NCI-H1048 (cell line): ENCODE measurements at places on chromosomes 12 and 14.

- DNase-seq: no peak
These were observed 537.6 kb upstream of the TMEM132C start for GRCh38 chr12:127729381-127729780.

DNA sequence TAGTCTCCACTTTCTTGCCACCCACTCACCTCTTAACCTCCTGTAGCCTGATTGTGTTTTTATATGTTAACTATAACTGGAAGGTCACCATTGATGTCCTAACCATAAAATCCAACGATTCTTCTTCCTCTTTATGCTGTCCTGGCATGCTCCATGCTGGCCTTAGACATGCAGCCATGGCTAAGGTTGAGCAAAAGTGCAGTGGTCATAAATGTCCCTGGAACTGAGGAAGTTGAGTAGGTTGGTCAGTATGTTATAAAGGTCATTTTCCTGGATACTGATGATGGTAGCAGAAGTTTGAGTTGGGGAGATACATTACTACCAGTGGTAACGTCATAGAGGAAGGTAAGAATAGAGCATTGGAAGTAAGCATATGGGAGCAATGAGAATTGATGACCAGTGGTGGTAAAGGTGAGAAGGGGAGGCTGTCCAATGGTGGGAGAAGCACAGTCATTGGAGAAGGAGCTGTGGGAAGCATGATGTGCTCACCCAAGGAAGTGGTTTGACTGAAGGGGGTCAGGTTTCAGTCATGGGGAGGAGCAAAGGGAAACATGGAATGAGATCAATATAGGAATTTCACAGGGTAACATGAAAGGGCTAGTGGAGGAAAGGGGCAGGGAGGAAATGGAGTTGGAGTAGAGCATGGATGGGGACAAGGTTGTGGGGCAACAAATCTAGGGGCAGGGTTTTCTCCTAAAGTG is 240.8 kb downstream of the DACT1 start:
- no peak for DNase-seq

DNA sequence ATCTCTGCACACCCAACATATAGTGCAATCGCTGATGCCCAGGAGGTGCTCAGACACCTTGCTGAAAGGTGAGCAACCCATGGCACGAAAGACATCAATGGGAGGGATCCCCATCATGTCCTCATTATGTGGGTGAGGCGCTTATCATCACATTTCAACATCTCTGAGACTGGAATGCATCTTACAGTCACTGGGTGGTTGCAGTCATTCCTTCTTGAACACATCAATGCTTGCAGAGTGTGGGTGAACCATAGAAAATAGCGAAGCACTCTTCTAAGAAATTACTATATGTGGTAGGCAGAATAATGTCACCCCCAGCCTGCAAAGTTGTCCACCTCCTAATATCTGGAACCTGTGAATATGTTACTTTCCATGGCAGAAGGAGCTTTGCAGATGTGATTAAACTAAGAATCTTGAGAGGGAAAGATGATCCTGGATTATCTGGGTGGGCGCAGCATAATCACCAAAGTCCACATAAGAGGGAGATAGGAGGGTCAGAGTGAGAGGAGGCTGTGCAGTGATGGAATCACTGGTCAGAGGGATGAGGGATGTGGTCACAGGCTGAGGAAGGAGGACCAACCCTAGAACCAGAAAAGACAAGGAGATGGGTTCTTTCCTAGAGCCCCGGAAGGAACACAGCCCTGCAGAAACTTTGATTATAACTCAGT is 51.2 kb downstream of the GLRX5 start:
- no peak for DNase-seq

DNA sequence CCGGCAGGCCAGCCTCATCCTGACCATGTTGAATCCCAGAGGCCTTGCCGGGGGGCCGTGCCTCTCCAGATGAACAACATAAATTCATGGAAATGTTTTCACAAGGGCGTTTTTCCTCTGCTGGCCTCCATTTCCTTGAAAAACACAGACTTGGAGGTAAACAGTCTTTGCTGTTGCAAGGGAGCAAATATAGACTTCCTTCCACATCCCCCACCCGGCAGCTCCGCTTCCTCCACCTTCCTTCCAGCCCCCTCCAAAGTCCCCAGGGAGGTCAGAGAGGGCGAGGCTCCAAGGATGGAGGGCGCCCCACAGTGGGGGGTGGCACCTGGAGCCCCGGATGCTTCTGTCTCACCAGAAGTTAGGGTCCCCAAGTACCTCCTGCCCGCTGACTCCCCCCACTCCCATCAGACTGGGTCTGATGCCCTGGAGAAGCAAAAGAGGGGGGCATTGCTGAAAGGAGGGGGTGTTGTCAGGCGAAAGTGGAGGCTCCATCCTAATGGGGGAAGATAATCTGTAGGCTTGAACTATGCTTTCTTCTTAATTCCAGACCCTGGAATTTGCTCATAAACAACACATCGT is 31.1 kb downstream of the CALM1 start:
- DNase-seq: no peak

DNA sequence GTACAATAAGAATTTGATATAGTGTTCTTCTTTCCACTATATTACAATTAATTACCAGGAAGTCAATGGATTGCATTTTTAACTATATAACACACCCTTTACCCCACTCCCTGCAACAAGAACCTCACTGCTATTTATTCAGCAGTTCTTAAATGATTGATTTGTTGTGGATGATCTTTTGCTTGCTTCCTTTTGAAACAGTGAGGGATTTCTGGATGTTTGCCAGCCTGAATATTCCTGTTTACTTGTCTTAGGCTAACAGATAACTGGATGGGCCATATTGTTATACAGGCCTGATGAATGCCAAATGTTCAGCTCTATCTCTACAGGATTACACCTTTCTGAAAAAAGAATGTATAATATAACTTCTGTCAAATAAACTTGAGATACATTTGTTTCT is 497.6 kb downstream of the APAF1 start:
- no peak for DNase-seq

DNA sequence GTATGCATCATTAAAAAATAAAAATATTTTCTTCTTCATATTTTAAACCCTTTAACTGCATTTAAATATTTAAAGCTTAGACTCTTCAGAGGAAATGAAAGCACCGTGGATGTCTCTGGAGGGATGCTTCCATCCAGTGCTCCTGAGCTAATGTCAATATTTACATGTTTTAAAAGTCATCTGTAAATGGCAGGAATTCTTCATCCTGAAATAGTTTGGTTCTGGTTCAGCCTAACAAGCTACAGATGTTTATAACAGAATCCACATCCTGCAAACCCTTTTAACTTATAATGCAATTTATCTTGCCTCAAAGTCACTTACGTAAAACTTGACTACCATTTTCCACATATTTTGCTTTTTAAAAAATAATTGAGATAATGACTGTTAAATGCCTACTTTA is 1207.3 kb downstream of the SLC16A7 start:
- DNase-seq: no peak

DNA sequence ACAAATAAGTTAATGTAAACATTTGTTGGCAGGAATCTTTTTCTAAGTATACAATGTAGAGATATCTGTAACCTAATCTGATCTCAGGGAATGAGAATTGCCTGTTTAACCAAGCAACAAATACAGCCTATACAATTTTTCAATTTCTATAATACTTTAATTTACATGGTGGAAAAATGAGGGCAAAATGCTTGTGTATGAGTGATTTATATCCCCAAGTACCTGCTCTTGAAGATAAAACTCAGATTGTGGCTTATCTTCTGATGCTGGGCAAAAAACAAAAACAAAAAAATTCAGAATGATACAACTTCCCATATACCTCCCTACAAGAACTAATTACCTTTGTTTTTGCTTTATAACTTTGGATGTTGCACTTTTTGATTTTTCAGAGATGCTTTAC is 2.2 kb downstream of the CNOT2 start:
- DNase-seq: no peak

GRCh38 chr12:64461634-64462414 is 9.9 kb downstream of the TBK1 start:
- no peak for DNase-seq

DNA sequence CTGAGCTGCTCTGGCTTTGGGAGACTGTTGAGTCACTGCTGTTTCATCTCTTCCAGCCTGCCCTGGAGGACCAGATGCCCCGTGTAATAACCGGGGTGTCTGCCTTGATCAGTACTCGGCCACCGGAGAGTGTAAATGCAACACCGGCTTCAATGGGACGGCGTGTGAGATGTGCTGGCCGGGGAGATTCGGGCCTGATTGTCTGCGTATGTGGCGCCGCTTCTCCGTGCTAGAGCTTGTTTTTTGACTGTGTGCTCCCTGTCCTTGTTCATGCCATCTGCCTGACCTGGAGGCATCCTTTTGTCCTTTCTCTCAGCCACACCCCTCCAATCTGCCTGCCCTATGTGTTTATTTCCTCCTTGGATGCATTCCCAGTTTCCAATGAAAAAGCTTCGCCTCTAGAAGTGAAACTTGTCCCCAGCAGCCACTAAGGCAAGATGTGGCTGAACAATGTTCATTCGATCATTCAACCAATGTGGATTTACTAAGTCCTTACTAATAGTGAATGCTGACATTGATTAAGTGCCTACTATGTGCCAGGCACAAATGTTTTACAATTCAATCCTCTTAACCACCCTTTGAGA is 98.6 kb downstream of the NT5DC3 start:
- no peak for DNase-seq

- DNase-seq: no peak
These were observed 13.9 kb upstream of the CCDC196 start for GRCh38 chr14:66472251-66472650.

DNA sequence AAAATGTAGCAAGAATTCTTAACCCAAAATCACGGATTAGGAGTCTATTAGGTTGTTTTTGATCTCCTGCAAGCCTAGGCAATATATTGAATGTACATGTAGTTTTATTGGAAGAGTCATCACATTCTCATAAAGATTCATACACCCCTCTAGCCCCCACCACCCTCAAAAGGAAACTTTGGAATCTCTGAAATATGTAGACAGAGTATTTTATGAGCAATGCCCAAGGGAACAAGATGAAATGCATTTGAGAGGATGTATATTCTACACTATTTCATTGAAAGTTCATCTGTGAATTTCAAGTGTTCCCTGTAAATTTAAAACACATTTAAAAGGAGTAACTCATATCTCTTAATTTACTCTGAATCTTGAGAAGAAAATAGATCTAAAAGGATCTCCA is 103.7 kb downstream of the SYT1 start:
- no peak for DNase-seq

GRCh38 chr12:34597548-34598351 is 575.5 kb downstream of the ALG10 start:
- DNase-seq: no peak

GRCh38 chr12:53806721-53807120 is 54.9 kb upstream of the CISTR start:
- no peak for DNase-seq
